ENCODE measurements at places on chromosomes 7 and 10.

- no peak for DNase-seq
These were observed 28.6 kb downstream of the FAM13C start for GRCh38 chr10:59333701-59334100.

DNA sequence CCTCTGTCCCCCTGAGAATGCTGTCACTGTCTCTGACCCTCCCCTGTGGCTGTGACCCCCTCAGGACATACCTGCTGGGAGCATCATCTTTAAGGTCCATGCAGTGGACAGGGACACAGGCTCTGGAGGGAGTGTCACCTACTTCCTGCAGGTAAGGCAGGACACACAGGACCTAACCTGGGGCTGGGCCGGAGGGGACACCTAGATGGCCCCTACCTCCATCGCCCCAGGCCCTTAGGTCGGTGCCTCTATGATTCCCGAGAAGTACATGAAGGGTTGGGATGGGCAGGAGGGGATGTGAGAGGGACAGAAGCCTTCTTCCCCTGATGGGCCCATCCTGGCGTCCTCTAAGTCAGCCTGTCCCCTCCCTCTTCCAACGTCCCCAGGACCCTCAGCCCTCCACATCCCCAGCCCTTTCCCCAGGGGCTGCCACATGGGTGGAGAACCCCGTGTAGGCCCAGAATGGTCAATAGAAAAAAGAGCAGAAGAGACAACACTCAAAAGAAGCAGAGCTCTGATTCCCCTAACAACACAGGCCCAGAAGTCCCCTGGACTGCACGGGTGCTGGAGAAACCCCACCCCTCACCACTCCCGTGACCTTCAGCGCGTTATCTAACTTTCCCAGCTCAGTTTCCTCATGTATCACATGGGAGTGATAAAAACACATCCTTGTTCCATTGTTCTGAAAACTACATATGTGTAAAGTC, 6.4 kb downstream of the CDHR1 start:
- DNase-seq = no peak

GRCh38 chr7:137343281-137343841, at the start of gene PTN:
TSS of gene PTN (minus strand) at chr7:137343733. CDS start at chr7:137254973, 88,760 bp downstream.
- DNase-seq = no peak

DNA sequence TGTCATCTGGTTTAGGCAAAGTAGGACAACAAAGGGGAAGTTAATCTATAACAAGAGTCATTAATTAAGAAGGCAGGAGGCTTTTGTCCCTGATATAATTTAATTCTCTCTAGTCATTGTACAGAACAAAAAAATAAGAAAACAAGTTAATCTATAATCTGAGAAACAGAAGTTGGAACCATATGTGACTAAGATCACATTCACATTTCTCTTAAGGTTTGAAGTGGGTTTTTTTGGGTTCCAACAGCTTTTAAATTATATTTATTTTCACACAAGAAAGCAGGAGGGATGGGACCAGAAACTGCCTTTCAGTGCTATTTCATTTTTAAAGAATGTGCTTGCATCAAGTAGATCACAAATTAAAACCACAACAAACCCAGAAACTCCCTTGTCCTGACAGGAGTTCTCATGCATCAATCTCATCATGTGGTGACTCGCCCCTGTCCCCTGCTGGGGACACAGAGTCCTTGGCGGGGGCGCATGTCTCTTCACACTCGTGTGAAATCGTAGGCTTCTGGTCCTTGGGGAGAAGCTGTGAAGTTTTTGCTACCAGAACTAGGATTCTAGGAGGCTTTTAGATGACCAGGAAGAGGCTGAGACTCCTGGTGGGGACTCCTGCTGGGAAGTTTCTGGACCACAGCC, 10.1 kb upstream of the OPN4 start:
- no peak for DNase-seq

DNA sequence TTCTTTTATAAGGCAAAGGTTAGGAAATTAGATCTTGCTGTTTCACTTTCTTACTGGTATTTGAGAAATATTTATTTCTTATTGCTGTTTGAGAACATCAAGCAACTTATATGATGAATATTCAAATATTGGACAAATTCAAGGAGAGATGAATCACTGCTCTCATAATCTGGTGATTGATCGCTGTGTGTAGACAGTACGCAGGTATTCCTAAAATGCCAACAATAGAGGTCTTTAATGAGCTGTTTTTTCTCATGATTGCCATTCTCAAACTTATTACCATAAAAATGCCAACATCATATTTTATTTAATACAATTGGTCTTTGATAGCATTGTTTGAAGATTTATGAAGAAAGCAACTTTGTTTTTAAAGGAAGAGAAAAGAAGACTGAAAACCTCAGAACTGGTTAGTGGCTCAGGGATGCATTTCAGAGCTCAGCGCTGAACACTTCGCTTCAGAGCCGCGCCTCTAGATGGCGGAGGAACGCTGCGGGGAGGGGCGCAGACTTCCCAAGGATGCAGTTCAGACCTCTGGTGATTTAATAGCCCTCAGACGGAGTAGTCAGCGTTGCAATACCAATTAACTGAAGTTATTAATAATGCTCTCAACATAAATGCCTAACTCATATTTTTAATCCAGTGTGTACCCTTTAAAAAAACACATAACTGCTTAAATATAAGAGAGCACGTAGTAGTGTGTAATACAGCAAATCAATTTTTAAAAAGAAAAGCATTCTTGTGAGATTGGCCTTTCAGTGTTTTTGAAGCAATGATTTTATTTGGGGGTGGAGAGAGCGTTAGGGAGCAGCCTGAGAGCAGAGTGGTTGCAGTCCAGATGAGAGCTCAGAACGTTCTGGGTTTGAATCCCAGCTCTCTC, 38.5 kb upstream of the STEAP4 start:
- no peak for DNase-seq

GRCh38 chr10:52879091-52879807, 106.7 kb upstream of the MBL2 start:
- no peak for DNase-seq

- no peak for DNase-seq
These were observed 968 bp upstream of the OPN4 start for GRCh38 chr10:86653379-86653778.

DNA sequence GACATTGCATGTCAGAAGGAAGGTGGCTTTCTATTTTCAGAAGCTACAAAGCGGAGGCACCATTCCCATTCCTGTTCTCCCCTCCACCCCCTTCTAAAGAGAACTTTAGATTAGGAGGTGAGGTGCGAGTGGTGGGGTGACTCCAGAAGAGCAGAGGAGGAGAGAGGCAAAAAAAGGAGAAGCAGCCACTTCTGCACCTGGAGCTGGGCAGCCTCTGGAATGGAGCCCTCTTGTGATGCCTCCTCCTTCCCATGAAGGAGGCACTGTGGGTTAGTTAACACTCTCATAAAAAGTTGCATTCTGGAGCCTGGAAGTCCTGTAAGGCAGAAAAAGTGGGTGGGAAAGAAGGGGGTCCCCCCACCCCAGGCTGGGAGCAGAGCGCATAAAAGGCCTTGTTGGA, 4.8 kb downstream of the PTF1A start:
- no peak for DNase-seq
